ENCODE measurements at places on chromosomes 3 and 15.

GRCh38 chr3:17584066-17584465 is 158.4 kb downstream of the TBC1D5 start:
- no peak for DNase-seq

GRCh38 chr15:63028442-63029110 is 14.0 kb upstream of the TPM1 start:
- DNase-seq, result no peak

DNA sequence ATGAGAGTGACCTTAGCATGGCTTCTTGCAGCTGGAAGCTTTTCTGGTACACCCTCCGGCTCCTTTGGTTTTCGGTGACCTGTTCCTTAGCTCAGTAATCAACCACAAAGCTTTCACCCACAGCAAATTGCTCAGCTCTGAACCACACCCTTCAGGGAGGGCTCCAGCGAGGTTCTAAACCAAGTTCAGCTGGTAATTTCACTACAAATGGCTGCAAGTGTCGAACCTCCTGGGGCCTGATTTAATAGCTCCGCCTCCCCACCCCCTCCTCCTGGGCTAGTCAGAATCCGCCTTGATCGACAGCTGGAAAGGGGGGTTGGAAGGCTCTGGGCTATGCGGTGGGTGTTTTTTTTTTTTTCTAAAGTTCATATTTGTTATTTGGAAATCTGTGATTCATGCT is 150.9 kb upstream of the MCTP2 start:
- no peak for DNase-seq

- no peak for DNase-seq
Measured at GRCh38 chr3:152583963-152584362, 251.0 kb upstream of the P2RY1 start.

- DNase-seq, result no peak
Measured at GRCh38 chr3:72263223-72263990, 478.5 kb upstream of the PROK2 start.

DNA sequence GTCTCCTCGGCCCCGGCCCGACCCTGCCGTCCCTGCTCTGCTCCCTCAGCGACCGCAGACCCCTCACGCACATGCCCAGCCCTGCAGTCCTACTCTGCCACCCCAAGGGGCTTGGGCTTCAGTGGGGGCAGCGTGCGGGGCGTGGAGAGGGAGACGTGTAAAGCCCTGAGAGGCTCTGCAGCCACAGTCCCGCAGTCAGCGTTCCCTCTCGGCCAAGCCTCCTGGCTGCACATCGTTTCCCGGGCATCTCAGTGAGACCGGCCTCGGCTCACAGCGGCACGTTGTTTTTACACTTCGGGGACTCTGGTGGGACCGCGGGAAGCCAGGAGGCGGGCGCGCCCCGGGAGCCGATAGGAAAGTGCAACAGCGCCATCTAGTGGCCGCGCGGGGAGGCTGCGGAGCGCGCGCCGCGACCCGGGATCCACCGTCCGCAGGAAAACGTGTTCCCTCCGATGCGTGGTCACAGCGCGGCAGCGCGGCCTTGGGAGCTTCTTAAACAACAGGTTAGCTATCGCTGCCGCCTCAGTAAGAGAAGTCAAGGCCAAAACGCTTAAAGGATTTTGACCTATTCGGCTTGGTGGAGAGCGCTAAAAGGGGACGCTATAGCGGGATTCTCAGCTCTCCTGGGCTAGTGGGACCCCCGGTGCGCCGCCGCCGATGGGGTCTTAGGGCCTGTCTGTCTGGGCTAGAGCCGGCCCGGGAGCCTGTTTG is 226.8 kb upstream of the IGF1R start:
- DNase-seq, result peak; percentile 75

DNA sequence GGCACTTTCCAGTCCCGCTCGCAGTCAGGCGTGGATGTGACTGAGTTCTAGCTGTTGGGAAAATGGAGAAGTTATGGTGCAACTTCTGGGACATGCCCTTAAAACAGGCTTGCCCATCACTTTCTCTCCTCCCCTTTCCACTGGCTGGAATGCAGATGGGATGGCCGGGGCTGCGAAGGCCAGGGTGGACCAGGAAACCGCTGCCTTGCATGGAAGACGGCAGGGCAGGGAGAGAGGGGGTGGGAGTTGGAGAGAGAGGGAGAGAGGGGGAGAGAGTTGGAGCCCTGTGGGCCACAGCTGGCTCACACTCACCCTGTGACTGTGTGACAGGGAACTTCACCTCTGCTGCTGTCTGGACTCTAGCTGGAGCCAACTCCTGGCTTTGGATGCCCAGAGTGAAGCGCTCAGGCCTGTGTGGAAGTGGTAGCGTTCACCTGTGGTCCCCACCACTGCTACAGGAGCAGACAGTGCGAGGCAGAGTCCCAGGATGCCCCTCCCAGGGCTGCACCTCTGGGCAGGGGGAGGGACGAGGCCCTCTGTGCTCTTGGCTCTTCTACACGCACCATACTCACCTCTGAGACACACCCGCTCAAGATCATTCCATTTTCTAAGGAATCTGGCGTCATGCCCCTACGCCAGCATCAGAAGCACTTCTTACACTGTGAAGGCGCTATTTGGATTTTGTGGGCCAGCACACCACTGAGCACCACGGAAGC is 36.6 kb downstream of the KLHL25 start:
- peak; percentile 16 for DNase-seq

- DNase-seq, result no peak
Measured at GRCh38 chr3:29333576-29333975, 52.7 kb downstream of the RBMS3 start.

- no peak for DNase-seq
Measured at GRCh38 chr15:78103406-78104118, 11.2 kb downstream of the SH2D7 start.

DNA sequence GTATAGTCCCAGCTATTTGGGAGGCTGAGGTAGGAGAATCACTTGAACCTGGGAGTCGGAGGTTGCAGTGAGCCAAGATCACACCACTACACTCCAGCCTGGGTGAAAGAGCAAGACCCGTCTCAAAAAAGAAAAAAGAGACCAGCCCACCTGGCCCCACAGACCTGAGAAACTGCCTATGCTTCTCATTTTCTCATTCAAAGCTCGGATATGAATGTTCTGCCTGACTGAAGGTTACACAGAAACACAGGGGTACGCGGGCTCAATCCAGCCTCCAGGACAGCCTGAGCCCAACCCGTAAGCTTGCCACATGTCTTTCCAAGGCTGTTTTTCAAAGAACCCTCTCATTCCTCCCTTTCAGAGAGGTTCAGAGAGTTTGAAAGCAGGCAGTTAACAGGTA is 9.7 kb upstream of the LRRC15 start:
- DNase-seq, result no peak

Data from dorsolateral prefrontal cortex (tissue), 122 donors.